ENCODE measurements at places on chromosomes 4 and X. TPM values are rescaled to one million over a fixed set of nuclear protein-coding genes. Genes with fewer than 3 reads are reported as not detected.

DNA sequence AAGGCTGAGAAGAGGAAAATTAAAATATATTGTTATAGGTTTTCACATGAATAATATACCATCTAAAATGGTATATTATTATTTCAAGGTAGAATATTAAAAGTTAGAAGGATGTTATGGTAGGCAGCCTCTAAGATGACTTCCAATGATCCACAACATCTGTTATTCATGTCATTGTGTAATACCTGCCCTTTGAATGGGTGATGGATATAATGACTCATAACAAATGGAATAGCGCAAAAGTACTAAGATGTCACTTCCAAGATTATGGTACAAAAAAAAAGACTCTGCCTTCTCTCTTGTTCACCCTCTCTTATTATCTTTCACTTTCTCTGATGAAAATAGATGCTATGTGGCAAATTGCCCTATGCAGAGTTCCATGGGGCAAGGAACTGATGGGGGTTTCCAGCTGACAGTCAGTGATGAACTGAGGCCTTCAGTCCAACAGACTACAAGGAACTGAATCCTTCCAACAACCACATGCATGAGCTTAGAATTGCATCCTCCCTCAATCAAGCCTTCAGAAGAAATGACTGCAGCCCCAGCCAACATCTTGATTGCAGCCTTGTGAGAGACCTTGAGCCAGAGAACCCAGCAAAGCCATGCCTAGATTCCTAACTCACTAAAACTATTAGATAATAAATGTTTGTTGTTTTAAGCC, 57.7 kb downstream of the HS6ST2 start:
- no peak for DNase-seq

Gene VEGFD
- not detected for total RNA-seq

Gene SAGE1
- total RNA-seq = not detected

DNA sequence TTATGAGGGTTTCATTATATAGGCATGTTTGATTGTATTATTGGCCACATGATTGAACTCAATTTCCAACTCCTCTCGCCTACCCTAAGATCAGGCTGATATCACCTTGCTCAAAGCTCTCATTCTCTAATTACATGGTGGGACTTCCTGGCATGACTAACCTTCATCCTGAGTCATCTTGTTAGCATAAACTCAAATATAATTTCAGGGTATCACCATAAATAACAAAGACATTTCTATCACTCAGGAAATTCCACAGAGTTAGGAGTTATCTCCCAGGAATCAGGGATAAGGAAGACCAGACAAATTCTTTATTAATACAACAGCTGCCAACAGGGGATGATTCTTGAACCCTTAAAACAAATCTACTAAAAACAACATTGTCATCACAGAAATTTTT, 90.7 kb downstream of the NDST3 start:
- DNase-seq = no peak

DNA sequence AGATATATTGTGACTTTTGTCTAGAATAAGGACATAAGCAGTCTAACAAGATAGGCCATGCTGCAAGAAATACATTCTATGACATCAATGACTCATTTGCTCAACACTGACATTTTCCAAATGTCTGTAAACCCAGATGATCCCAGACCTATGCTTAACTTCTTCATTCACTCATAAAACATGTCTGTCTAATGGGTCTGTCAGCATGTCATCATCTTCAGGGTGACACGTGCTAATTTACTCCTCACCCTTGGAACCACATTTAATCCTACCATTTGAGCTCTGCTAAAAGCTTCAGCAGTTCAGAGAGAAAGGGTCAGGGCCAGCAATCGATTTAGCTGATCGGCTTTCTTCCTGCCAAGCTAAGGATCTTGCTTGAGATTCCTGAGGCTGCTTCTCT, 109.4 kb upstream of the MAP3K15 start:
- no peak for DNase-seq

- no peak for DNase-seq
Measured at GRCh38 chr4:4914059-4914820, 54.8 kb downstream of the MSX1 start.

Gene N4BP2
- total RNA-seq = 19.5 TPM

GRCh38 chrX:42946544-42947194, 168.7 kb upstream of the PPP1R2C start:
- no peak for DNase-seq

DNA sequence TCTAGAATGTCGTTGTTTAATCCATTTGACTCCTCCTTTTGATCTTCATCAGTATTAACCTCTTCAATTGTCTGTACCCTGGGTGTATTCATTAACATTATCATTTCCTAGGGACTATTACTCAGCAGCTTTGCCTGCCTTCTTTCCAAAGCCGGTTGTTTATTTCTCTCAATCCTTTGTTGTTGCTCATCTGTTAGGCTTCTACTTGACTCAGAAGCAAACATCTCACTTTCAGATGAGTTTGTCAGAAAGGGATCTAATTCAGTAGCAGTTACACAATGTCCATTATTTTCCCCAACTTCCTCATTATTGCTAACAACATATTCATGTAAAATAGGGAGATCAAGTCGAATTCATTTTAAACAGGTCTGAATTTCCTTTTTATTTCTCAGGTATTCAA, 22.1 kb upstream of the HSD17B10 start:
- no peak for DNase-seq

- no peak for DNase-seq
Measured at GRCh38 chr4:151215295-151215694, 61.7 kb upstream of the PRSS48 start.

GRCh38 chr4:20273793-20274192, 22.1 kb downstream of the SLIT2 start:
- DNase-seq = no peak

DNA sequence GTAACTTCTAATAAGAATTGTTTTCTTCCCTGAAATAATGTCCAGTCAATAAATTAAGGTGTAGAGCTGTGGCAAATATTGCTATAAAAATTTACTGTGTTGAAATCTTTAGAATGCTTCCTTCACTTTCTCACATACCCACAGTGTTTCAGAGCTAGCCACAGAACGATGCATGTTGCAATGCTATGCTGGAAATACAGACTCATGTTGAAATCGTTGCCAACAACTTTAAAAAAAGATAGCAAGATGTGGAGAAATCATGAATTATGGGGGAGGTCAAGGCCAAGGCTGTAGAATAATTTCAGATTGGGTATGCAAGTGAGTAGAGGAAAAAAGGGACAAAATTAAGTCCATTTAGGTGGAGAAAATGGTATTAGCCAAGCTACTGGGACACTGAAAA, 204.8 kb downstream of the VEGFC start:
- no peak for DNase-seq

Gene OTC
- total RNA-seq = not detected

Gene KLHL8
- 8.7 TPM for total RNA-seq

GRCh38 chrX:13587786-13588477, 18.5 kb downstream of the EGFL6 start:
- DNase-seq = no peak

- DNase-seq = no peak
Measured at GRCh38 chr4:22130741-22131140, 182.2 kb upstream of the KCNIP4 start.

Data from CD8-positive, alpha-beta T cell (primary cell).